ENCODE measurements at places on chromosomes 13 and 19.

- DNase-seq, result no peak
These were observed 219.0 kb downstream of the MZT1 start for GRCh38 chr13:72508392-72508791.

- DNase-seq, result no peak
These were observed 346.5 kb downstream of the ZNF536 start for GRCh38 chr19:30718707-30719106.

- no peak for DNase-seq
These were observed 42.3 kb downstream of the LRCH1 start for GRCh38 chr13:46595136-46595884.

DNA sequence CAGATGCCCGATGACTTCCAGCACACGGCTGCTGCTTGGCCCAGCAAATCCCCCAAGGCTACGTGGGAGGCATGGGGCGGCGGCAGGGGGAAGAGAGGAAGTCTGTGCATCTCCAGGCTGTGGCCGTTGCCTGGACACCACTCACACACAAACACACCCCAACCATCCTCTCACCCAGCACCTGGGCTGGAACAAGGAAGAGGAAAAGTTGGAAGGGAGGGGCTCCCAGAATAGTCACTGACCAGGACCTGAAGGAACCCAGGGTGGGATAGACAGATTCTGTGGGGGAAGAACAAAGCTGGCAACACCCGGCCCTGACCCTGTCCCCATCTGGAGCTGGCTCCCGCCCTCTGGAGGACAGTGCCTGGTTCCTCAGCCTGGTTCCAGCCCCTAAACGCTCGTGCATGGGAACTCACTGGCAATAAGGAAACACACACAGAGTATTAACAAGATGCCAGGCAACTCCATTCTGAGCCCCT, 11.2 kb downstream of the PPP6R1 start:
- no peak for DNase-seq

DNA sequence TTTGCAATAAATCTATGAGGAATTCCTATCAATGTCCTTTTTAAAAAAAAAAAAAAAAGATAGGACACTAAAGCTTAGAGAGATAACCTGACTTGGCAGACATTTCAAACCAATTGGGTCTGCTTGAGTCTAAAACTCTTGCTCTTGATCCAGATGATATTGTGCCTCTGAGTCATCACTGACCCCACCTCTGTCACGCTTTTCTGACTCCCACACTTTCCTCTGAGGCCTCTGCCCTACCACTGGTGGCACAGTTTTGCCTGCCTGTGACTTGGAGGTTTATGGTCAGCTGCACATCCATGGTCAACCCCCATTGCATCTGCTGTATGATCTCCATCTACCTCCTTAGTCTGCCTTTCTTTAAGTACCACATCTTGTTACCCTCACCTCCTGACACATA, 328.7 kb downstream of the SPRY2 start:
- DNase-seq, result no peak

DNA sequence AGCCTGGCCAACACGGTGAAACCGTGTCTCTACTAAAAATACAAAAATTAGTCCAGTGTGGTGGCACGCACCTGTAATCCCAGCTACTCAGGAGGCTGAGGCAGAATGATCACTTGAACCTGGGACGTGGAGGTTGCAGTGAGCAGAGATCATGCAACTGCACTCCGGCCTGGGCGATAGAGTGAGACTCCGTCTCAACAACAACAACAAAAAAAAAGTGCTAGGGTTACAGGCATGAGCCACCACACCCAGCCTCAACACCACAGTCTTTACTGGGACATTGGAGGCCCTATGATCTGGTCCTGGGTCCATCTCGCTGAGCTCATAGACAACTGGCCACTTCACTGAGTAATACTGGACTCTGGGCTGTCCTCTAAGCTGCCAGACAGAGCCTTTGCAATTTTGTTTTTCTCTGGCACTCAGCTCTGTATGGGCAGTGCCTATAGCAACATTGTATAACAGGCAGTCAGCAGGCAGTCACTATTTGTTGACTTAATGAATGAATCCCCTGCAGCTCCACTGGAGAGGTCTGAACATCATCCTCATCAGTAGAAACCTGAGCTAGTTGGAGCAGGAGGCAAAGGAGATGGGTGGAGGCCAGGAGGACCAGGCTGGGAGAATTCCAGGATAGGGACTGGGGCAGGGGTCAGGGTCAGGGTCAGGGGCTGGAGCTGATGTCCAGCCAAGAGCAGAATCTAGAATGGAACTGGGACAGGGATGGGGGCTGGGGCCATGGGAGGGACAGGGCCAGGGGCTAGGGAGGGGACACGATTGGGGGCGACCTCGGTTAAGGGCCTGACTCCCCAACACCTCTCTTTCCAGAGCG, 8.1 kb downstream of the BLOC1S3 start:
- no peak for DNase-seq

DNA sequence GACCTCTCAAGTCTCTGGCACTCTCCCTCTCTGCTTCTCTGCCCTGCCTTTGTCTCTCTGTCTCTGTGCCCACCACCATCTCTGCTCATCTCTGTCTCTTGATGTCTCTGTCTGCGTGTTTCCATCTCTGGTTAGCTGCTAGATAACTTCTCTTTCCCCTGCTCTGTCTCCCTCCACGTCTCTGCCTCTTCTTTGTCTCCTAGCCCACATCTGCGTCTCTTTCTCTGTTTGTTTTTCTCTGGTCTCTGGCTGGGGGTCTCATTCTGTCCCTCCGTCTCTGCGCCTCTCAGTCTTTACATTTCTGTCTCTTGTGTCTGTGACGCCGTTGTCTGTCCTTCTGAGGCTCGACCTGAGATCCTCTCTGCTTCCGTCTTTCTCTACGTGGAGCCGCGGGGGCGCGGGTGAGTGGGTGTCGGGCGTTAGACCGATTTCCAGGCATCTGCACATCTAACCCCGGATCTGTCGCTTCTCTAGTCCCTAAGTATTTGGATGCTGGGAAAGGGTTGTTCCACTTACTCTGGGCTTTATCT, 386 bp downstream of the GIPR start:
- DNase-seq, result no peak

DNA sequence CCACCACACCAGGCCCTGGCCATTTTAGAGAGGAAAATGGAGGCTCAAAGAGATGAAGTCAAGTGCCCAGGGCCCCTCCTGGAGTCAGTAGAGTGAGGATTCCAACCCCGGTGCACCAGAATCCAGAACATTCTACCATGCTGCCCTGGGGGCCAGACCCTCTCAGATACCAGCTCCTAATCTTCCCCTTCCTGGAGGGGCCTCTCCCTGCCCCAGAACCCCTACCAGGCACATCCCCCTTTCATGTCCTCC, 11.1 kb downstream of the CAPN12 start:
- no peak for DNase-seq

All from posterior cingulate gyrus (tissue), 11 donors.